ENCODE measurements at places on chromosomes 12 and 14.

DNA sequence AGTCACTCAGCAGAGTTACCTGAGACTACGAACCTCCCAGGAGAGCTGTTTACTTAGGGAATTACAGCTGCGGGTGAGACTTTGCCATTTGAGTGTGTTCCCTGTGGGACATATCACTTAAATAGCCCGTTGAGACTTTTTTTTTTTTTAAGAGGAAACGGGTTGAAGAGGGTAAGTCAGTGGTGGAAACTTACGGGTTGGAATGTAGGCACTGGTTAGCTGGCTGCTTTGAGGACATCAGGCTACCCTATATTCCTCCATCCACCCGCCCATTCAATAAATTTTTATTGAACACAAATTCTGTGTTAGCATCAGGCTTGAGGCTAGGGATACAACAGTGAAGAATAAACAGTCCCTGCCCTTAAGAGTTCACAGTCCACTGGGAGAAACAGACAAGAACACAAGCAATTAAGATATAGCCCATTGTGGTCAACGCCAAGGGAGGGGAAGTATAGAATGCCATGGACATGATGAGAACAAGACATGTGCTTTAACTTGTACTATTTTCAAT is 88.1 kb upstream of the CPSF6 start:
- ATAC-seq: no peak

DNA sequence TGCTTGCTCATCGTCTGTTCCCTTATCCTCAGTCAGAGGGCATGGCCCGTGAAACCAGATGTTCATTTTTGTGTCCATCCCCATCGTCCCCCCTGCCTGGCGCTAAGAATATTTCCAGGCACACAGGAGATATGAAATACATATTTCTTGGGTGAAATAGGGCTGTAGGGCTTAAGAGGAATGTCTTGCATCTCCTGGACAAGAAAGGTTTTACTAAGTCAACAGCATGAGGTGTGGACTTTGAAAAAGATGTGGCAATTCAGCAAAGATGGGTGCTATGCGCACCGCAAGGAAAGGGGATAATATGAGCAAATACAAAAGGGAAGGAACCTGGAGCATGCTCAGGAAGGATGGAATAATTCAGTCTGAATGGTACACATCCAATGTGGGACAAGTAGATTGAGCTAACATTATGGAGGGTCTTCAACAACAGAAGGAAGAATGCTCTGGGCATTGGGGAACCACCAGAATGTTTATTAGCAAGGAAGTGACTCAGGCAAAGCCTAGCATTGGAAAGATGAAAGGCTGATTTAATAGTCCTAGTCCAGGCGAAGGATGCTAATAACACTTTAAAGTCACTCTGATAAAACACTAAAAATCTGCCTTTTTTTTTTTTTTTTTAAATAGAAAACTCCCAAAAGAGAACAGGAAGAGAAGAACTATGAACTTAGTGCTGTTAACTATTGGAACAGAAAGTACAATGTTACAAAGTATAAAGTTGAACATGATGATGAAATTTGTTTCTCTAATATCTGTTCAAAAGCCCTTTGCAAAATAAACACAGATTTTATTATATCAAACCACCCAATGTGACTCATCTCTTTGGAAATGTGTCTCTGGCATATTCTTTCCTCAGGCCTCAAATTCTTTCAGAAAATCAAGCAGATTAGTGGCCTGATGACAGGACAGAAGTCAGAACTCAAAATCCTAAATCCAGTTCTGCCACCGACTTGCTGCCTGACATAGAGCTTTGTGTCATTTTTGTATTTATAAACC is 449.5 kb downstream of the BCAT1 start:
- ATAC-seq: no peak

DNA sequence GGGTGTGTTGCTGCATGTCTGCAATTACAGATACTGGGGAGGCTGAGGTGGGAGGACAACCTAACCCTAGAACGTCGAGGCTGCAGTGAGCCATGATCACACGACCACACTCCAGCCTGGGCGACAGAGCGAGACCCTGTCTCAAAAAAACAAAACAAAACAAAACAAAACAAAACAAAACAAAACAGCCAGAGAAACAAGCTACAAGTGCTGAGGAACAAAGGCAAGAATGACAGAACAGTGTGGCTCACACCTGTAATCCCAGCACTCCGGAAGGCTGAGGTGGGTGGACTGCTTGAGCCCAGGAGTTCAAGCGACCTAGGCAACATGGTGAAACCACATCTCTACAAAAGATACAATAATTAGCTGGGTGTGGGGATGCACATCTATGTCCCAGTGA is 38.0 kb upstream of the SRP54 start:
- ATAC-seq: no peak

DNA sequence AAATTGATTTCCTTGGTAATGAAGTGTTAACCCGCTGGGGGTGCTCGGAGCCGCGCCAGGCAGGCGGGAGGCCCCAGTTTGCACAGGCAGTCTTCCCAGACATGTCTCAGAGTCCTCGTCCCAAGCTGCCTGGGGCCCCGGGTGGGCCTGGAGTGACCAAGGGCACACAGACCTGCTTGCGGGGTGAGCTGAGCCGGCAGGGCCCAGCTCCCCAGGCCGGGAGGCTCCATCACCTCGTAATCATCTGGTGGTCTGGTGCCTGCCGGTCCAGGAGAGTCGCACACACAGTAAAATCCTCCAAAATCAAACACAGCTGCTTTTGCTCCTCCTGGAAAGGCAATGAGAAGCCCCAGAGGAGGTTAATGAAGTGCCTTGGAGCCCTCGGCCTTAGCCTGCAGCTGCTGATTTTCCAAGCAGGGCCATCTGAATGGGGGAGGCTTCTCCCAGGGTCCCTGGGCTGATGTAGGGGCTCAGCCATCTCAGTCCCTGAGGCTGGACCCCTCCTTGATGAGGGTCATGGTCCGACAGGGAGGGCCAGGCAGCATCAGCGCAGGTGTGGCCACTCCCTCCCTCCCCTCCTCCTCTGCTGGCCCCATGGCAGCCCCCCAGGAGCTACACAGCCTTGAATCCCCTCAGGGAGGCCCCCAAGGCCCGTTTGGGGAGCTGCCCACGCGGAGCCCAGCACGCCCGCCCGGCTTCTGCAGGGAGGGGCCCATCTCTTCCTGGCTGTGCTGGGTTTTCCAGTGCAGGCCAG is 39.4 kb upstream of the FBRSL1 start:
- no peak for ATAC-seq

GRCh38 chr14:24376448-24377070 is 8.6 kb downstream of the NFATC4 start:
- no peak for ATAC-seq

- no peak for ATAC-seq
These were observed 151.4 kb downstream of the TSPAN9 start for GRCh38 chr12:3228552-3228951.

GRCh38 chr14:37668646-37669045 is 73.2 kb downstream of the TTC6 start:
- no peak for ATAC-seq

GRCh38 chr14:28766469-28766955 is at the start of gene FOXG1:
Gene FOXG1 (plus strand): TSS chr14:28766787. CDS start chr14:28767280, 493 bp downstream.
- no peak for ATAC-seq

- no peak for ATAC-seq
These were observed 7.8 kb downstream of the SLC38A1 start for GRCh38 chr12:46260913-46261476.

GRCh38 chr14:33846100-33846824 is 104.6 kb downstream of the EGLN3 start:
- no peak for ATAC-seq

- ATAC-seq: no peak
These were observed 123.4 kb downstream of the FSCB start for GRCh38 chr14:44383636-44384035.

- ATAC-seq: no peak
These were observed 13.2 kb upstream of the CACNA2D4 start for GRCh38 chr12:1931642-1932041.

DNA sequence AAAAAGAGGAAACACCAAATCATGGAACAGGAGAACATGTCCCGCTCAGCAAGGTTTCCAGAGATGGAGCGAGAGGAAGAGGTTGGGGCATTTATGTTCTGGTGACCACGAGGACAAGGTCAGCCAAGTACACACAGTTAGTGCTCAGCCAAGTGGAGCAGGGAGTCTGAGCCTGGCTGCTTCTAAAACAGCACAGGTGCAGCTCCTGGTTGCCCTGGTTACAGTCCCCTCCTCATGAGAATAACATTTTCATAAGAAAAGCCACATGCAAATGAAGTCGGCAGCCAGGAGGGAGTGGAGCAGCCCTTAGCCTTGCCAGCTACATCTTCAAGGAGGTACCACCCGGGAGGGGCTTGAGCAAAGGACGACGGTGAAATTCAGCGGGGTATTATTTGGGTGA is 81.8 kb downstream of the NOS1 start:
- ATAC-seq: no peak

GRCh38 chr14:85533023-85533860 is 3.3 kb downstream of the FLRT2 start:
- no peak for ATAC-seq

DNA sequence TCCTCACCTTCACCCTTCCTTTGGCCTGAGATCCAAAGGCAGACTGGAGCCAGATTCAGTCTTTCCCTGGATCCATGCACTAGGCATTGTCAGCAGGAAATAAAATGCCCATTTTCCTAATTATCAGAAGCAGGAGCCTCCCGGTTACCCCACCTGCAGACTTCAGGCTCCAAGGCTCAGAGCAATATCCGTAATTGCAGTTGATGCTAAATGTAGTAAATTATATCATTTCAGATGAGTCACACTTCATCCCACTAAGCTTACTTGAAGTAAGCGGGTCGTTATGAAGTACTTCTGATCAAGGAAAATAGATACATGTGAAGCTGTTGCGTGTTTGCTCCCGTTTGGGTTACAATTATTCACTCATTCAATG is 110.7 kb upstream of the SFSWAP start:
- ATAC-seq: no peak

DNA sequence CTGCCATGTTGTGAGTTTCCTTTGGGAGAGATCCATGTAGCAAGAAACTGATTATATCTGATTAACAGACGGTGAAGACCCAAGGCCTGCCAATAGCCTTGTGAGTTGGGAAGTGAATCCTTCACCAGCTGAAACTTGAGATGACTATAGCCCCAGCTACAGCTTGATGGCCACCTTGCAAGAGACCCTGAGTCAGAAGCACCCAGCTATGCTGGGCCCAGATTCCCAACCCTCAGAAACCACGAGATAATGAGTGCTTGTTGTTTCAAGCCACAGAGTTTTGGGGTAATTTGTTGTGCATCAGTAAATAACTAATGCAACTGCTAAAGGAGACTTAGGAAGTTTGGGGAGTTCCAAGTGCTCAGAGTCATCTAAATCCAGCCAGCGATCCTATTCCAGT is 80.3 kb downstream of the AVPR1A start:
- ATAC-seq: no peak

- ATAC-seq: no peak
These were observed 15.3 kb downstream of the EP400 start for GRCh38 chr12:131965073-131965472.

DNA sequence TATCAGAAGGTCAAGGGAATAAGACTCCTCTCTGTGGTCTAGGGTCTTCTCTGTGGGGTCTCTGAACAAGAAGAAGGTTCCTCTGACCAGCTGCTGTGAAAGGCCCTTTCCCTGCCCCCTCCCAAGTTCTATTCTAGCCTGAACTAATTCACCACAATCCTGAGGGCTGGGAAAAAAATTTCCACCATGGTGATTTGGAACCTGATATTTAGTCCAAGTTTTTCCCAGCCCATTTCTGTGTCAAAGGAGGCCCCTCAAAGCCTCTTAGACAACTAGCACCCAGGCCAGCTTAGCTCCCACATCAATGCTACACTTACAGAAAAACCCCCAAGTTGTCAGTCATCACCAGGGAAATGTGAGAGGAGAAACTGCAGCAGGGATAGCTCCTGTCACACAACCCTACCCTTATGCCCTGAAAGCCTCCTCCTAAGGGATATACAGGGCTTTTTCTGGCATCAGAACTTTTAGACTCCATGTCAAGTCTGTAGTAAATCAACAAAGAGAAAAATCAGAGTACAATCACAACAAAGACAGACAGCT is 4.5 kb downstream of the FMNL3 start:
- no peak for ATAC-seq

- ATAC-seq: no peak
These were observed 12.3 kb upstream of the RPS6KL1 start for GRCh38 chr14:74935360-74935680.

DNA sequence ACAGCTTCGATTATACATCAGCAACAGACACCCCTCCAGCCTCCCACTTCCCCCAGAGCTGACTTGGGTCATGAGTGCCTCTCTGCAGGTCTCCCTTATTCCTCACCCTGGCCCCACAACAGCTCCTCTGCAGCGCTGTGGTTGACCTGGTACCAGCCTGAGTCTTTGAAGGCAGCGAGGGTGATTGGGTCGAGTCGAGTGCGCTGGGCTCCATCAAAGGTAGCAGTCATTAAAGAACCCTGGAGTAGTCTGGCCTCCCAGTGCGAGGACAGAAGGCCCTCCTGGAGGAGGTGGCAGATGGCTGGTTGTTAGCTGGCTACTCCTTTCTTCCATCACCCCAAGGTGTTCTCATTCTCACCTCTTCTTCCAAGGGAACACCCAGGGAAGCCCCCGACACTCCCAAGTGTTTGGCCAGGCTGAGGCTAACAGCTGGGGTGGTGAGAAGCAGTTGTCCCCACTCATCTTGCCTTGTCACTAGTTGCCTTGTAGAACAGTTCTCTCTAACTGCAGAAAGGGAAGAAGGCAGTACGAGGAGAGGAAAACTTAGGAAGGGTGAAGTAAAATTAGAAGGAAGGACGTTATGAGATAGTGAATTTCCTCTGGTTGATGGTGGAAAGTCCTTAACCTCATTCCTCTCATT is 2.7 kb downstream of the CIROP start:
- ATAC-seq: no peak

DNA sequence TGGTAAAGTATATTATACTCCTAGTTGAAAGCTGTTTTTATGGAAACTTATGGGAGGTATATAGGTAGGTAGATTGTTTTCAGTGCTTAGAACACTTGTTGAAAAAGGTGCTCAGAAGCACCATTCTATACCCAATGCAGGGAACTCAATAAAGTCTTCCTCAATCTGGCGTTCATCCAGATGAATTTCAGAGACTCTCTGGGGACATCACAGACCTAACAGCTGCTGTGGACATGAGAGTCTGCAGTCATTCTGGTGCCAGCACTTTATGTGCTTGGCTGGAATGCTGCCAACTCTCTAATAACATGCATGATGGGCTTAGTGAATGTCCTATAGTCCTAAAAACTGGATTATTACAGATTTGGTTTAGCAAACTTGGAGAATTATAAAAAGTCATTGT is 115.9 kb downstream of the NTN4 start:
- ATAC-seq: no peak

DNA sequence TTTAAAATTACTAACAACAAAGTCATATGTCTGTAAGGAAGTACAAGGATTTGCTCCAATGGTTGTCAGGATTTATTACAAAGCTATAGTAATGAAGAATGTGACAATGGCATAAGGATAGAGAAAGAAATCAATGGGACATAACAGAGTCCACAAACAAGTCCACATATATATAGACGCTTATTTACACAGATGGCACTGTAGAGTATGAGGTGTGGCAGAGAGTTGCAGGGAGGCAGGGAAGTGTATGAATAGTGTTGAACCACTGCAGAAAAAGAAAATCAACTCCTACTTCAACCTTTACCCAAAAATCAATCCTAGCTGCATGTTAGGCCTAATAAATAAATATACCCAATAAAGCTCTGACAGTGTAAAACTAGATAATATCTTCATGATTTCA is 21.3 kb downstream of the SOS2 start:
- ATAC-seq: no peak

GRCh38 chr14:68553311-68553710 is 239.6 kb downstream of the ZFP36L1 start:
- no peak for ATAC-seq

Measured in activated T-helper 17 cell treated with anti-CD3 and anti-CD28 coated beads, Interleukin-2, amount 50 U/mL, for 72 hours (primary cell).